HS-27A (cell line): ENCODE measurements at places on chromosomes 12 and 14.

DNA sequence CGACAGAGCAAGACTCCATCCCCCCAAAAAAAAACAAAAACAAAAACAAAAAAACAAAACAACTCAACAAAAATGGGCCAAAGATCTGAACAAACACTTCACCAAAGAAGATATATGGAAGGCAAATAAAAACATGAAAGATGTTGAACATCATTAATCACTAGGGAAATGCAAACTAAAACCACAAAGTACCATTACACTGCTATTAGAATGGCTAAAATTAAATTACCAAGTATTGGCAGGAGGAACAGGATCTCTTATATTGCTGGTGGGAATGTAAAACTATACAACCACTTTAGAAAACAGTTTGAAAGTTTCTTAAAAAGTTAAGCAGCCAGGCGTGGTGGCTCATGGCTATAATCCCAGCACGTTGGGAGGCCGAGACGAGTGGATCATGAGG is 12.9 kb downstream of the SOS2 start:
- no peak for DNase-seq

- no peak for DNase-seq
Measured at GRCh38 chr12:52634266-52635056, 16.1 kb upstream of the KRT73 start.

DNA sequence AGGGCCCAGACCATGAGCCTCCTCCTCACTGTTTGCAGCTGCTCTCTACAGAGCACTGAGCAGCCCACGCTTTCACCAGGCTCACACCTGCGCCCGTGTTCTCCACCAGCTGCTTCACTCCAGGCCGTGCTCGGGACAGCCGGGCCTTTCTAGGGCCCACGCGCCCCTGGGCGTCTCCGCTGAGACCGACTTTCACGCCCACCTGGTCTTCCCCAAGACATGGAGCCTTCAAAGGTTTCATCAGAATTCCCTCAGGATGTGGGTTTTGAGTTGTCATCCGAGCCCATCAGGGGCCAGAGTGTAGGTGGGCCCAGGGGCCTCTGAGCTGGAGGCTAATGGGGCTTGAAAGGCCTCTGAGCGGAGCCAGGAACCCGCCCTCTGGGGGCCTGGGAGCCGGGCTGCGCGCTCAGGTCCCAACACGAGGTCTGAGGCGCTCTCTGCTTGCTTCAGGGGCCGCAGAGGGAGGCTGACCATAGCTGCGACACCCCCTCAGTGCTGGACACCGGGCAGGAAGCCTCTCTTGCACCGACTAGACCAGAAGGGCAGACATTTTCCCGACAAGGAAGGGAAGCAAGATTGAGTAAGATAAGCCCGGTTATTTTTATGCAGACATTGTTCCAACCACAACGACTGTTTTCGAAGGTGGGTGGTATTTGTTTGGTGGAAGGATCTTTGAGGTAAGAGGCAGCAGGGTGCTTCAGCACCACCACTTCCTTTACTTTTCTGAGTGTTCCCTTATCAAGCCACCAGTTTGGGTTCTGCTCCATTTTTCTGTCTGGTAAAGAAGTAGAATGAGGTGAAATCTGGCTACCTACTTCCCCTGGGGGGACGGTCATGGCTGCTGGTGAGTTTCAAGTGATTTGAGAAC is 125.0 kb upstream of the FUT8 start:
- no peak for DNase-seq

- peak; percentile 96 for DNase-seq
Measured at GRCh38 chr12:58364389-58365086, 423.2 kb downstream of the ATP23 start.

GRCh38 chr14:73759183-73759713 is 45.1 kb upstream of the PNMA1 start:
- DNase-seq: no peak

DNA sequence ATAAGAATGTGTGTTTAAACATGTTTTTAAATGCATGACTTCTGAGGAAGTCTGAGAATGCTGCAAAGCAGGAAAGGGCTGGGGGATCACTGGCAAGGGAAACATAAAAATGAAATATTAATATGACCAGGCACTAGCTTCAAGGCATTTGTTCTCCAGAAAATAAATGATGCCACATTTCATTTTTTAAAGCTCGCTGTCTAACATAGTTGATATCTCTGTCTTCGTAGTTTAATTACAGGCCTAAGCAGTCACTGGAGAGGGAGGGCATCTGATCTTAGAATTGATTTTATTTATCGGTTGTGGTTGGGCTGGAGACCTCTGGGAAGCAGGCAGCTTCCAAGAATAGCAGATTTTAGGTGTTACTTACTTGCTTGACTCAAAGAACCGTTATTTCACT is 87.5 kb downstream of the TBC1D30 start:
- no peak for DNase-seq

- no peak for DNase-seq
Measured at GRCh38 chr12:14066021-14066420, 84.6 kb upstream of the GRIN2B start.

DNA sequence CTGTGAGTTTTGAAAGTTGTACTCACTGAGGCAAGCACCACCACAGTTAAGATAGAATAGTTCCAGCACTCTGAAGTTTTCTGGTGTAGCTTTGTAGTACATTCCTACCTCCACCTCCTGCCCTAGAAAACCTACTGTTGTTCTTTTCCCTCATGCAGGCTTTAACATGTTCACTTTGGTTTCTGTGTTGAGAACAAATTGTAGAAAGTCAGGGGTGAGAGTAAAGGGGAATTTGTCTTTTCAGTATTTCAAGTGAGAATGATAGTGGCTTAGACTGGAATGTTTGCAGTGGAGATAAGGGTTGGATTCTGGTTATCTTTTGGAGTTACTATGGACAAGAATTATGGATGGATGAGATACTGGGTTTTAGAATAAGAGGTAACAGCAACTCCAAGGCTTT is 67.2 kb downstream of the AEBP2 start:
- no peak for DNase-seq

GRCh38 chr12:130421896-130422295 is 84.2 kb downstream of the PIWIL1 start:
- DNase-seq: no peak

DNA sequence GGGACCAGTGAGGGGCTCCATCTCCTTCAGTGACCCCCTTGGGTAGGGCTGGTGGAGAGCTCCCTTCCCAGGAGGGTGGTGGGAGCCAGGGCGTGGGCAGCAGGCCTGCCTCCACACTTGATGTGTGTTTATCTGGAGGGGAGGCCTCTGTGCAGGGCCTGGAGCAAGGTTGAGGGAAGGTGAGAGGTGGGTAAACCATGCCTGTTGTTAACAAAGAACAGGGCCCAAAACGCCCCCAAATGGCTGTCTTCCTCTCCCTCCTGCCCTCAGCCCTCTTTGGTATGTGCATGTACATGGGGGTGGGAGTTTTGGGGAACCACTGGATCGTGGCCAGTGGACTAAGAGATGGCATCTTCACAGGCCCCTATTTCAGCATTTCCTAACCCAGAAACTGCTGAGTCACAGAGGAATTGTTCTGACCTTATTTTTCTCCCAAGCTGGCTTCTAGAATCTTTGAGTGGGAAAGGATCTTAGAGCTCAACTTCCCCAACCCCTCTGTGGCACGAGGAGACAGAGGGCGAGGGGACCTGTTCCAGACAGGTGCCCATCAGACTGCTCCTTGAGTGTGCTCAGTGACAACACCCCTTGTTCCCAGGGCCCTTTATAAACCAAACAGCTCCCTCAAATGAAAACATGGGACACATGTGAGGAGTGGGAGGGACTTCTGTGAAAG is 3.6 kb downstream of the SLC48A1 start:
- no peak for DNase-seq

- no peak for DNase-seq
Measured at GRCh38 chr12:69108037-69108436, 131.3 kb upstream of the CPSF6 start.

GRCh38 chr14:104503691-104504090 is 75.9 kb upstream of the C14orf180 start:
- DNase-seq: no peak

DNA sequence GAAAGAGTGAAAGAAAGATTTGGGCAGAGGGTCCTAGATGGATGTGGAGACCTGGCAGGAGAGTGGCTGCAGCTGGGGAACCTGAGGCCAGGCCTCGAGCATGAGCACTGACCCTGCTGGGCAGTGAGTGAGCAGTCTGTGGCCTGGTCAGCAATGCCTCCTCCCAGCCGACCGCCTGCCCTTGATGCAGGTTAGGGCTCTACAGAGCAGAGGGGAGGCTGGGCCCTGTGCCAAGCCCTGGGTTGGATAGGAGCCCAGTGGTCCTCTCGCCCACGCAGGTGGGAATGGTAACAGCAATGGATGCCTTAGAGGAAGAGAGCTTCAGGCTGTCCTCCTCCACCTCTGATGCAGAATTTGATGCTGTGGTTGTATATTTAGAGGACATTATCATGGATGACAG is 59.8 kb downstream of the RAB35 start:
- no peak for DNase-seq

- DNase-seq: no peak
Measured at GRCh38 chr12:69074556-69075349, 141.8 kb upstream of the CPM start.

DNA sequence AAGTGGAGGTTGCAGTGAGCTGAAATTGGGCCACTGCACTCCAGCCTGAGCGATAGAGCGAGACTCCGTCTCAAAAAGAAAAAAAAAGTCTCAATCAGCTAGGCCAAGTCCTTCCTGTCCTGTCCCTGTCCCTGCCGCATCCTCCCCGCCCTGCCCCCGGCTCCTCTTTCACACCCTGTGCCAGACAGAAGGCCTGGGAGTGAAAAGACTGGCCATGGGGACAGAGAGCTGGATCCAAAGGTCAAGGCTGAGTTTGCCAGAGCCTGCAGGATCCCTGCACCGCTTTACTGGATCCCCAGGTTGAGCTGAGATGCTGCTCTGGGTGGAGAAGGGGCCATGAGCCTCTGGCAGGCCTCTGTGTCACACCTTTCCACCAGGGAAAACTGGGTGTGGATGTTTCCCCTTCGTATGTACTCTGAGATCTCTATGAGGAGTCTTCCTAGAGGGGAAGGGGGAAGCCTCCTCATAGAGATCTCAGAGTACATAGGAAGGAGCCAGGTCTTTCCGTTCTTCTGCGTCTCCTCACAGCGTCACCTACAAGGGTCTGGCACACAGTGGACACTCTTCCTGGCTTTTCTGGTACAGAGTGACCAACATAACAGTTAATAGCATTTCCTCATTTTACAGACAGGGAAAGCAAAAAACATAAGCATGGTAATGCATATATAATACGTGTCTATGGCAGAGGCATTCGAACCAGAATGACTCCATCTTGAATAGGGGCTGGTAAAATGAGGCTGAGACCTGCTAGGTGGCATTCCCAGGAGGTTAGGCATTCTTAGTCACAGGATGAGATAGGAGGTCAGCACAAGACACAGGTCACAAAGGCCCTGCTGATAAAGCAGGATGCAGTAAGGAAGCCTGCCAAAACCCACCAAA is 35.1 kb downstream of the NINJ2 start:
- DNase-seq: no peak

DNA sequence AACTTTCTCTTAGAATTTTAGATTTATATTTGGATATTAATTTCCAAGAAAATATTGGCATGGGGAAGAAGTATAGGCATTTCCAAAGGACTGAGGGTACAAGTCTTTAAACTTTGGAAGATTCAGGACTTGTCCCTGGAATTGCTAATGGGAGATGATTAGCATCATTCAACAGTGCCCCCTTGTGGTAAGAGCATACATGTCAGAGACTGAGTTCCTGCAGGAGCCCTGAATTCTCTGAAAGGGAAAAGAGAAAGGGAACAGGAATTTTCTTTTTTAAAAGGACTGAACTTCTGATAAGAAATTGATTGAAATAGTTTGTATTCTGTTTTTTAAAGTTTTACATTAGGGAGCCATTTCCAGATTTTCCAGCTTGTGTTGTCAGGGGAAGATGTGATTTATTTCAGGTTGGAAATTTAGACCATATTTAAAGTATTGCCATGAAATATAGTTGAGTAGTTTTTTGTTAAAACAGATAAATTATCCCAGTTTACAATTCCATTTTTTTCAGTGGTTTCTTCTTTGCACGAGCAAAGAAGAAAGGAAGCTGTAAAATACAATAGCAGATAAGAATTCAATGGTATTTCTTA is 44.0 kb upstream of the REP15 start:
- peak; percentile 72 for DNase-seq

- no peak for DNase-seq
Measured at GRCh38 chr14:76782885-76783566, 21.8 kb downstream of the VASH1 start.

DNA sequence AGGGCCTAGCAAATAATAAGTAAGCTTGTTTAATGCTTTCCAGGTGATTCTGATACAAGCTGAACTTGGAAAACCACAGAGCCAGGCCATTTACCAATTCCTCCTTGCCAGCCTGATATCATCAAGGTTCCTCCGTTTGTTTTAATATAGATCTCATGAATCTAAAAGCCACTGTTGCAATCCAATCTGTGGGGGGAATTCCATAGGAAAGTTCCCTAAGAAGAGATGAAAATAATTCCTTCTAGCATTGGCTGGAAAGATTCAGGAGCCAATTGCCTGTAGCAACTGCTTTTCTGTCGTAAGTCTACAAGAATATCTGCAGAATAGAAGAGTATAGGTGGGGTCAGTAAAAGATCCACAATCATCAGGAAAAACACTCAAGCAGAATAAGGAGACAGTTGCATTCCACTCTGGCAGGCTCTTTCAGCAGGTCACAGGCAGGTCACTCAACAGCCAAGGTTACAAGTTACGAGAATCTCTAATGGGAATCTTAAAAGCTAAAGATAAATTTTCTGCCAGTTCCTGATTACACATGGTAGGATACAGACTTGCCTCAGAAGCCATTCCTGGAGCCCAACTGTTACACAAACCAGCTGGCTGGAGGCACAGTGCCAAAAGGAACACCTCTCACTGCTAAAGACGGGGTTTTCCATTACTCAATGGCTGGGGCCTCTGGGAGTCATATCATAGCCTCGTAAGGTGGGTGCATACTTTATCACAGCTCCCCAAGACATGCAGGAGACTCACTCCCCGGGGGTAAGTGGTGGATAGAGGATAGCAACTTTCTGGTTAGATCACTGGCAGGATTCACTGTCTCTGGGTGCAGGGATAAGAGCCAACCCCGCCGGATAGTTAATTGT is 43.6 kb downstream of the FGD6 start:
- DNase-seq: no peak

DNA sequence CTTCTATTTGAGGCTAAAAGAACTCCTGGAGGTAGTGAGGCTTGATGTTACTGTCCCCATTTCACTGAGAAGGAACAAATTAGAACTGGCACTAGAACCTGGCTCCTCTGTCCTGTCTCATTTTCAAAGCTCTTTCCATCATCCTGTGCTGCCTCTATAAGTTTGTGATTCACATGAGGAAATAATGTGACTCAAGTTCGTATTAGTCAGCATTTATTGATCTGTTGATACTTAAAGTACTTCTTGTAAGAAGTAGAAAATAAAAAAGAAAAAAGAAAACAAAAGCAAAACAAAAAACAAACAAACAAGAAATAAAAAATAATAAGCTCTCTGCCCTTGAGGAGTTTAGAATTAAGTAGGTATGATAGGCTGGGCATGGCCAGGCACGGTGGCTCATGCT is 2.3 kb upstream of the ESPL1 start:
- DNase-seq: no peak

DNA sequence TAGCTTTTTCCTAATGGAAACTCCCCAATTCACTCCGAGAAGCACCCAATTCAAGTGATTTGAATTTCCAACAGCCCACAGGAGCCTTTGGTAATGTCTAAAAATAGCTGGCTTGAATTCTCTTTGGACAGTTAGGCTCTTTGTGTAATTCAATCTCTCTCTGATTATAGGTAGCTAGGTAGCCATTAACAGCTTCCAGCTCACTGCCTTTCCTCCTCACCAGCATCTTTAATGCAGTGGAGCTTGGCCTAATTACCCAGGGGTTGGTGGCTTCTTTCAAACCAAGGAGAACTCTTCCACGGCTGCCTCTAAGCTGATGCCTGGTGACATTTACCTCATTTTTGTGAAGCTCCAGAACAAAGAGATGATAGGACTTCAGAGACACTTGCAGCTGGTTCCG is 86.4 kb downstream of the WSCD2 start:
- no peak for DNase-seq

- DNase-seq: no peak
Measured at GRCh38 chr12:56080556-56081138, 682 bp downstream of the ERBB3 start.
